ENCODE measurements at places on chromosomes 5 and 9.
A peak's percentile ranks its signal among the peaks of the same experiment; 100 is the strongest.

GRCh38 chr5:143355710-143356109, 47.8 kb downstream of the NR3C1 start:
- H3K4me1 ChIP-seq, result no peaks in the 10 kb centered on the region
- H3K27me3 ChIP-seq, result no peaks in the 10 kb centered on the region
- DNase-seq, result no peak

- no peaks in the 10 kb centered on the region for H3K36me3 ChIP-seq
- no peak for DNase-seq
- peaks cover 59% of the 10 kb centered on the region for H3K4me1 ChIP-seq
- H3K4me3 ChIP-seq, result no peak overlapping the region
- H3K27me3 ChIP-seq, result no peaks in the 10 kb centered on the region
Measured at GRCh38 chr9:121275781-121276658, 8.1 kb downstream of the GSN start.

DNA sequence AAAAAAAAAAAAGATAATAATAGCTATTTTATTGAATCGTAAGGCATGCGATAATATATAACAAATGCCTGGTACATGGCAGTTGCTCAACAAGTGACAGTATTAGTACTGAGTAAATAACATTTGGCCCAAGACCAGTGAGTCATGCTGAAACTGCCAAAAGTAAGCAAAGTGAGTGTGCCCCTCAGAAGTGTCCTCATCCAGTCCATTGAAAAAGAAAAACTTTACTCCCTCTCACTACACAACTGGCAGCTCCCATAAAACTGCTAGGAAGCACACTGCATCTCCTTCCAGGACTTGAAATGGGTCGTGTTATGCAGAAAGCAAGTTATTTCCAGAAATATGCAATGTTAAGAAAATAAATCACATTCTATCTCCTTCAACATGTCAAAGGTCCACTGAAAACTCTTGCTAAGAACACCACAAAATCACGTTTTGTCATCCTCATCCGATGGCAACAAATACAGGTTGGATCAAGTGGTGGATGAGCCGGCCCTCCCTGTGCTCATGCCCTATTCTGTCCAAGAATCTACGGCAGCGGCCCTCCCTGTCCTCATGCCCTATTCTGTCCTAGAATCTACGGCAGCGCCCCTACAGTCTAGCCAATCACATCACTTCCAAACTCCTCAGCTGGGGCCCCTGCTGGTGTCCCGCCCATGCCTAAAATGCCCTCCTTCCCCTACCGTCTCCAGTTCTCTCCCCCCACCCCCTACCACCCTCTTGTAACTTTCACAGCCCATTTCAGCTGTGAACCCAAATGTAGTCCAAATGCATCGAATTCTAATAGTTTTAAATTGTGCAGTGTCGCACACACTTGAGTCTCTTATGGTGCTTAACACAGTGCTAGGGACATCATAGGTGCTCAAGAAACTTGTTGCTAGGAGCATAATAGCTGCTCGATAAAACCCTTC, 12.5 kb downstream of the PTCH1 start:
- H3K27me3 ChIP-seq, result peaks cover 10% of the 10 kb centered on the region
- no peak for DNase-seq
- peak overlapping the region; percentile 92 for H3K4me3 ChIP-seq
- H3K27ac ChIP-seq, result no peak overlapping the region
- peaks cover 58% of the 10 kb centered on the region for H3K4me1 ChIP-seq

DNA sequence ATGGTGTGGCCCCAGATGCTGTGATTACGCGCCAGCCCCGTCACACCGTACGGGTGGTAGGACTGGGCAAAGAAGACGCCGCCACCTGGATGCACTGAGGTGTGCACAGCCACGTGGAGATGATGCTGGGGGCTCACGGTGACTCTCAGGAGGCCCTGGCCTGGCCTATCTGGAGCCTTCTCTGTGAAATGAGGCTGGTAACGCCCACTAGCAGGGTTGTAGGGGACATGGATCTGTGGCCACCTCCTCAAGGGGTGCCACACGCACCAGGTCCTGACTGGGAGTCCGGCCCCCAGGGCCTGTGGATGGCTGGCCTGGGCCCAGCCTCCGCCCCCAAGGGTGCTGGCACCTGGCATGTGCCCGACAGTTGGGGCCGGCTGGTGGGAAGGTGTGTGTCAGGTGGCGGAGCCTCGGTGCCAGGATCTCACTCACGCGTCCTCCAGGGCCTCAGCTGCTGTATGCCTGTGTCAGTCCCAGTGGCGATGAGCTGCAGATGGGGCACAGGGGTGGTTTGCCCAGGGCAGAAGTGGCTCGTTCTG, 32.4 kb downstream of the NEK6 start:
- H3K36me3 ChIP-seq, result no peaks in the 10 kb centered on the region
- no peak for DNase-seq
- H3K4me1 ChIP-seq, result peaks cover 50% of the 10 kb centered on the region
- H3K27me3 ChIP-seq, result no peaks in the 10 kb centered on the region

DNA sequence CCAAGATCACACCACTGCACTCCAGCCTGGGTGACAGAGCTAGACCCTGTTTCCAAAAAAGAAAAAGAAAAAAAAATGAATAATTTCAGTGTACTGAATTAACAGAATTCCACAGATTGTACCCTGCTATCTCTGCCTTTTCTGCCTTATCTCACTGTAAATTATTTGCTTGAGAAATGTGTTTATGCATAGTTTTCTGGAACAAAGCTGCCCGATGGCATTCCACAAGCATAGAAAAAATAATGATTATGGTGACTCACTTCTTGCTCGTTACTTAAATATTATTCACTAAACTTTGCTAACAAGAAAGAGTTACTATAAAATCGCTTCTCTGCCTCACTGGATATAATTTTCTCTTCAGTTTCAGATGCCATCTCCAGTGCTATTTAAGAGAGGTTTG, 88.7 kb upstream of the FAM169A start:
- H3K27ac ChIP-seq, result no peak overlapping the region
- DNase-seq, result no peak
- H3K27me3 ChIP-seq, result peaks cover 4% of the 10 kb centered on the region
- H3K36me3 ChIP-seq, result no peaks in the 10 kb centered on the region

DNA sequence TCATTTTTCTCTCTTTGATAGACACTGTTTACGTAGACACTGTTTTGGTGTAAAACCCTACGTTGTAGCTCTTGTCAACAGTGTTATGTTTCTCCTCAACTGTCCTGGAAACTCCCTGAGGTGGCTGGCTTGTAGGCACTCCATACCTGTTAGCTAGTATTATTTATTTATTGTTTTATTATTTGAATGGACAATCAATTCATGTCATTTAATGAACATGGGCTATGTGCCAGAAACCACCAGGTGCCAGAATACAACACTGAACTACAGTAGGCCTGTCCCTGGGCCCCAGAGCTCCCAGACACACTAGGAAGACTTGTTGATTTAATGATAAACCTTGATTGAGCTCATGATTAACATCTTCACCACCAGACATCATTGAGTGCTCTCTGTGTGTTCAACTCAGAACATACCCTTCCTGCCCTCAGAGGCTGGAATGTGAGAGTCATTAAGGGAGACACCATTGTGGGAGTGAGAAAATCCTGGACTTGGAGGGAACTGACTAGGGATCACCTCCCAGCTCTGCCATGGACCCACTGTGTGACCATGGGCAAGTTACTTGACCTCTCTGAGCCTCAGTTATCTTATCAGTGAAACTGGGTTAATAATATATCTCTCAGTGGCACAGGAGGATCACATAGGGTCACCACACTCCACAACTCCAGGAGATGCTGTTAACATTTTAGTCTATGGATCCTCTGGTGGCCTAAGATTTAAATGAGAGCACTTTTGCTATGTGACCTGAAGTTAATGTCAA, 19.2 kb downstream of the IRF1 start:
- H3K4me1 ChIP-seq, result peaks cover 12% of the 10 kb centered on the region
- no peak overlapping the region for H3K4me3 ChIP-seq
- H3K36me3 ChIP-seq, result no peaks in the 10 kb centered on the region
- H3K27me3 ChIP-seq, result no peaks in the 10 kb centered on the region
- H3K27ac ChIP-seq, result no peak overlapping the region

- no peak for DNase-seq
- no peak overlapping the region for H3K27ac ChIP-seq
- no peaks in the 10 kb centered on the region for H3K4me1 ChIP-seq
- H3K36me3 ChIP-seq, result no peaks in the 10 kb centered on the region
Measured at GRCh38 chr5:62212648-62213047, 93.4 kb upstream of the KIF2A start.

- H3K4me3 ChIP-seq, result no peak overlapping the region
- no peaks in the 10 kb centered on the region for H3K27me3 ChIP-seq
- peaks cover 4% of the 10 kb centered on the region for H3K4me1 ChIP-seq
- peaks cover 2% of the 10 kb centered on the region for H3K36me3 ChIP-seq
- DNase-seq, result peak; percentile 77
- no peak overlapping the region for H3K27ac ChIP-seq
Measured at GRCh38 chr5:151315998-151316597, 12.5 kb upstream of the SLC36A3 start.

DNA sequence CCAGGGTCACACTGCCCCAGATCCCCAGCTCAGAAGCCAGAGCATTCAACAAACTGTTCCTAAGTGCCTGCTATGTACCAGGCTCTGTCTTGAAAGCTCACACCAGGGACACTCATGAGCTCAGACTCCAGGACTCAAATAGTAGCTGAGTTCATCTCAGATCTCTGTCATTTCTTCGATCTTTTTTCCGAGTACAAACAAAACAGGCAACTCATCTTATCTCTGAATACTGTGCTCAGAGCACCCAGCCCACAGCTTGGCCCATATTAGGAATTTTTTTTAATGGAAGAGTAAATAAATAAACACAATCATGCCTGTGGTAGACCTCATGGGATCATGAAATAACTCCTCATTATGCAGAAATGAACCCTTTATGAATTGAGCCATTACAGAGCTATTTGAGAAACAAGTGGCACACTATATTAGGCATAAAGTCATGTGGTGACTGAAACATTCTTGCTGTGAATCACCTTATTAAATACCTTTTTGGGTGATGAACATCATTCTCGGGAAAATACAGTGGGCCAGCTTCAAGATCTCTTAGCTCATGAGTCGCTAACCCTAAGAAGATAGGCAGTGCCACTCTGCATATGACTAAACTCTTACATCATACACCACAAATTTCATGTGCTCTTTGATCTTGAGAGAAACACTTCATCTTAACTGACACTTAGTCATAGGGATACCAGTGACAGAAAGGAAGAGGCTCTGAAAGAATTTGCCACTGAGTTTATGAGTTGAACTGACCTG, 9.9 kb downstream of the SH3RF2 start:
- no peaks in the 10 kb centered on the region for H3K36me3 ChIP-seq
- no peak for DNase-seq

DNA sequence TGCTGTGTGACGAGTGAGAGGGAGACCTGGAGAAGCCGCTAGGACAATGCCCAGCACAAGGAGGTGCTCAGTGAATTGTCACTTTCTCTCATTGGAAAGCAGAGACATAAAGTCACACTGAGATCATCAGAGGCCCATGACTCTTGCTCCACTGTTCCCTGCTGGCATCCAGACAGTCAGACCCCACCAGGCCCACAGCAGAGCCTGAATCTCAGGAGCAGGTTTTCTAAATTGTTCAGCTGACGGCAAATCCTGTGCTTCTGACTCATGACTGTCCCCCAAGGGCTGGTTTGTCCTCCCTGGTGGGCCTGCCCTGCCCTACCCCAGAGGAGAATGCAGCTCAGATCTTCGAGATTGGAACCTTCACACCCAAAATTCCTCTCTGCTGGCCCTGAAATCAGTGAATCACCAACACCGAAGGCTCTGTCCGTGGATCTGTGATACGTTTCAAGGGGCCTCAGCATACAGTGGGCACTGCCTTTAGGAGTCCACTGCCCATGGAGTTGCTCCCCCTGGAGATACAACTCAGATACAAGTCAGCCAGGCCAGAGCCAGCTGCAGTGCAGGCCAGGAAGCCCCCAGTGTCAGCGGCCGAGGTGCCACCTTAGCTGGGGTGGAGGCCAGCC, 2.7 kb downstream of the PTGES start:
- H3K27ac ChIP-seq, result peak overlapping the region; percentile 62
- no peak for DNase-seq
- H3K36me3 ChIP-seq, result no peaks in the 10 kb centered on the region
- H3K27me3 ChIP-seq, result no peaks in the 10 kb centered on the region
- no peak overlapping the region for H3K4me3 ChIP-seq

DNA sequence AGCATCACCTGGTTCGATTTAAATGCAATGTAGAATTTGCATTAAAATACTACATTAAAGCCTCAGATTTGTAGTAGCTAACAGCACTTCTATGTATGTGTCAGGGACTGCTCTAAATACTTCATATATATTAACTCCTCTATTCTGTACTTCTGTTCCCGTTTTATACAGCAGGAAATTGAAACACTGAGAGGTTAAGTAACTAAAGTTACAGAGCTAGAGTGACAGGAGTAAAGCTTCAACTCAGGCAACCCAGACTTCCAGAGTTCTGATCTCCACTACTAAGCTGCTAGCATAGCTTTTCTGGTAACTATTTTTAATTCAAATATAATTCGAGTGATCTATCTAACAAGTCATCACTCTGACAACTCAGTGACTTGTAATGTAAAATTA, 619 bp upstream of the APC start:
- peaks cover 20% of the 10 kb centered on the region for H3K4me1 ChIP-seq
- no peak for DNase-seq
- no peak overlapping the region for H3K27ac ChIP-seq
- no peaks in the 10 kb centered on the region for H3K36me3 ChIP-seq
- no peaks in the 10 kb centered on the region for H3K27me3 ChIP-seq

GRCh38 chr5:142453932-142454331, 129.1 kb upstream of the SPRY4 start:
- no peaks in the 10 kb centered on the region for H3K27me3 ChIP-seq
- no peak overlapping the region for H3K27ac ChIP-seq
- no peaks in the 10 kb centered on the region for H3K4me1 ChIP-seq
- peaks cover 7% of the 10 kb centered on the region for H3K36me3 ChIP-seq

DNA sequence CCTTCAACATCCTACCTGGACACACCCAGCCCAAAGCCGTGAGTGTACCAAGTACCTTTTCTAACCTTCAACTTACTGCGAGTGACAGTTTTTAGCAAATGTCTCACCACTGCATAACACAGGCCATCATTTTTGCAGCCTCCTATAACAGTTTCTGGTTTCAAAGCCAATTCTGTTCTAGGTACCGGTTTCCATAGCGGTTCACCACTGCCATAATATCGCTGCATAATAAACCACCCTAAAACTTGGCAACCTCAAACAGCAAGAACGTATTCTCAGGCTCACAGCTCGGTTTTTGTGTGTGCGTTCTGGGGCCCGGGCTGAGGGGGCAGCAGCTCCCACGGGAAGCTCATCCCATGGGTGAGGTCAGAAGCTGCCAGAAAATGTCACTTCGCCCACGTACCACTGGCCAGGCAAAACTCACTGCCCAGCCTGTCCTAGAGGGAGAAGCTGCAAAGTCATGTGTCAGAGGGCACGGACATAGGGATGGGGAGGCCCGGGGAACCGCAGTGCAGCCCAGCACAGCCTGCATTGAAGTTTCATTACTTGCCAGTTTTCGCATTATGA, 15.9 kb upstream of the ADAMTS2 start:
- H3K4me3 ChIP-seq, result no peak overlapping the region
- no peaks in the 10 kb centered on the region for H3K4me1 ChIP-seq
- no peaks in the 10 kb centered on the region for H3K36me3 ChIP-seq

Data from neural crest cell (in vitro differentiated cells).